ENCODE measurements at places on chromosomes 3 and 15.

- DNase-seq = no peak
Measured at GRCh38 chr15:41022487-41023090, 69.3 kb downstream of the CHAC1 start.

GRCh38 chr3:132180337-132180791, 136.8 kb upstream of the ACP3 start:
- DNase-seq = no peak

DNA sequence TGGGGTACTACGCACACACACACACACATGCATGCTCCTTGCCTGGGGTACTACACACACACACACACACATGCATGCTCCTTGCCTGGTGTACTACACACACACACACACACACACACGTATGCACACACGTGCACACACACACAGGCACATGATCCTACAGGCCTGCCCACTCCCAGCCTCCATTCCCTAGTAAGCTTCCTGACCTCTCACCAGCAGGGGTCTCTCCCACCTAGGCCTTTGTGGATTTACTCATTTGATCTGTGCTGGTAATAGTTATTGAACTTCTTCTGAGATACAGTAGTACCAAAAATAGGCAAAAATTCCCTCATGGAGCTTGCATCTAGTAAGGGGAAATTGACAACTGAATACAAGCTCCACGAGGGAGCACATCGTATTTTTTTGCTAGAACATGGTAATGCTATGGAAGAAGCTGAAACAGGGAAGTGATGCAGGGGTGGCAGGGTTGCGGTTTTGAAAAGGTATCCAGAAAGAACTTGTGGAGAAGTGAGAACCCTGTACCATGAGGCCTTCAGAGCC, 19.1 kb downstream of the TTC21A start:
- DNase-seq = no peak

GRCh38 chr3:154044671-154045070, 76.5 kb upstream of the ARHGEF26 start:
- no peak for DNase-seq

DNA sequence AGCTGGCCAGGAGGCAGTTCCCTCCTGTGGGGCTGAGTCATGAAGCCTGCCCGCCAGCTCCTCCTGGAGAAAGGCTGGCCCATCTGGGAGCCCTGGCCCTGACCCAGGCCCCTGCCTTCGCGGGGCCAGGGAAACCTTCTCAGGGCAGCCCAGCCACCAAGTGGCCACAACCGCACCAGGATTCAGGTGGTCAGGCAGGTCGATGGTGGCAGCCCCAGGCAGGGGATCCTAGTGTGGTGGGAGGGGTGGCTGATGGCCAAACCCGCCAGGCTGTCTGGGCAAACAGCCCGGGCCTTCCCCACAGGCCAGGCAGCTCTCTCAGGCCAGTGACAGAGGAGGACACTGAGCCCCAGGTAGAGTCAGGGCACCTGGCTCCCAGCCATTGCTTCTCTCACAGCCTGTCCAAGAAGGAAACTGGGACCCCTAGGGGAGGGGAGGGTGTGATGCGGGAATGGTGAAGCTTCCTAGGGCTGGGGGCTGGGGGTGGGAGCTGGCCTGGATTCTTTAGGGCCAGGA, 1.2 kb downstream of the TWF2 start:
- no peak for DNase-seq

DNA sequence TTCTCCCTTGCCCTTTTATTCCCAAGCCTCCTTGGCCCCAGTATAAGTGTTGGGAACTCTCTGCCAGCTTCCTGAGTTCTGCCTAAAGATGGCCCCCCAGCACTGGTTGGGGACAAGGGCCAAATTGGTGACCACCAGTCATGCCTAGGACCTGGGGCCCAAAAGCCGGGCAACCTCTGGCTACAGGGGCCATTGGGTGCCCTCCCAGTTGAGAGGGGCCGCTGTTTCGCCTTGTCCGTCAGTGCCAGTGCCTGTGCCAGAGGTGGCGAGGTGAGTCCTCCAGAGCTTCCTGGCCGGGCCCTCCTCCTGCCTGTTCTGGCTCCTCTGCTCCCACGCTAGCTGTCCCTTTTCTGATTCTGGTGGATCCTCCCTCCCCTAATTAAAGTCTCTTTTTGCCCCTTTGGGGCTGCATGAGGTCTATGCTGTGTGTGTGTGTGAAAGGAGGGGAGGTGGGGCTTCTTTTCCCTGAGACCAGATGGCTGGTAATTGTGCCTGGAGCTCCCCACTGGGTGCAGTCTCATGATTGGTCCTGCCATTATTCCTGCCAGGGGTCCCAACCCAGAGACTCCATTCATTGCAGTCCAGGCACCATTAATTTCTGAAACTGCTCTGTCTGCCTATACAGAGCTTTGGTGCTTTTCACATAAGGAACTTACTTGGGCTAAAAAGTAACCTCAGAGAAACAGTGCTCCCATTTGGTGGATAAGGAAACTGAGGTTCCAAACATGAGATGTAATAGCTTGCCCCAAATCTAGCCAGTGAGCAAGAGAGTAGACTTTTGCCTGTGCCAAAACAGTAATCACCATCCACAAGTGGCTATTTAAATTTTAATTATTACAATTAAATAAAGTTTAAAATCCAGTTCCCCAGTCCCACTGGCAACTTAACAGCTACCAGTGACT, 3.1 kb upstream of the TTLL3 start:
- no peak for DNase-seq

DNA sequence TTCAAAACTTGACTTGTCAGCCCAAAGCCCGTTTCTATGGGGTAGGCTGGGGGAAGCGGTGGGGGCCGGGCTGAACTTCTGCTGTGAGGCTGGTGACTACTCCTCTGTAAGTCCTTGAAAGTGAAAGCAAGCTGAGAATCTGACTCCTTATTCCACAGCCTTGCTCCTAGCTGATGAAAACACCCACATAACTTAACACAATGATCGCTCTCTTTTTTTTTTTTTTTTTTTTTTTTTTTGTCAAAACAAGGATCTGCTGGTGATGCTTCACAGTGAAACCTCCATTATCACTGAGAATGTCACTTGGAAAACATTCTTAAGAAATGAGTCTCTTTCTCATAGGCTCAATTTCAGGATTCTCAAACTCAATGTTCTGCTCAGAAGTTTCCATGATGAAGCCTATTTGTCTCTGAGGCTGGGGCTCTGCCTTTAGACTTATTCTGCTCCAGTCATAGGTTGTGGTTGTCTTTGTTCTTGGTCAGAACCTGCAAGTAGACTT, 31.4 kb upstream of the TKT start:
- DNase-seq = no peak

DNA sequence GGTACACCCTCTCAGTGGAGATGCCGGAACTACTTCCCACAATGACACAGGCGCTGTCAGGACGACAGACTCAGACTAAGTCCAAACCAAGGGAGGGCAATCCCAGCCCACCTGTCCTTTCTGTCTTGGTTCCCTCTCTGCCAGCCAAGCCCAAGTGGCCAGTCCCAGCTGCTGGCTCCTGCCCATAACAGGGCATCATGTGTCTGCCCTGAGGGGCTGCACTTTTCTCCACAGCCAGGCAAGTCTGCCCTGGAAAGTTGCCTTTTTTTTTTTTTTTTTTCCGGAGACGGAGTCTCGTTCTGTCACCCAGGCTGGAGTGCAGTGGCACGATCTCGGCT, 20.0 kb upstream of the BCL2A1 start:
- no peak for DNase-seq

- DNase-seq = no peak
Measured at GRCh38 chr3:171343693-171344092, 116.5 kb downstream of the TNIK start.

DNA sequence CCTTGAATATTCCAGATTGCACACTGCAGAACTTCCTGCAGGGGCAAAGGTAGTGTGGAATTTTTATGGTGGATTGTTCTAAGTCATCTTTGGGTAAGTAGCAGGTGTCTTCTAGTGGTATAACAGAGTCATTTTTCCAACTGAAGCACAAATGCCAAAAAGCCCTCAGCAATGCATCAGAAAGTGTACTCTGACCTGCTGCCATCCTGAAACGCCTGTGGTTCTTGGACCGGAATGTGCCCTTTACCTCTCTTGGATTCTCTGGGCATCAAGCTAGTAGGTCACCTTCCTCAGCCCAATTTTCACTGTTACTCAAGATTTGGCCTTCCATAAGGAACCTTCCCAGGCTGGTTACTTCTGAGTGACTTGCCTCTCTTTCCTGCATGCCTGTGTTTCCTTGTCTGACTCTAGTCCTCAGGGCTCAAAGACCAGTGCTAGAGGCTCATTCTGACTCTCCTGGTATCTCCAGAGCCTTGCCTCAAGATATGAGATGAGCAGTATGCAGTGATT, 4.8 kb downstream of the CLSTN2 start:
- DNase-seq = no peak

DNA sequence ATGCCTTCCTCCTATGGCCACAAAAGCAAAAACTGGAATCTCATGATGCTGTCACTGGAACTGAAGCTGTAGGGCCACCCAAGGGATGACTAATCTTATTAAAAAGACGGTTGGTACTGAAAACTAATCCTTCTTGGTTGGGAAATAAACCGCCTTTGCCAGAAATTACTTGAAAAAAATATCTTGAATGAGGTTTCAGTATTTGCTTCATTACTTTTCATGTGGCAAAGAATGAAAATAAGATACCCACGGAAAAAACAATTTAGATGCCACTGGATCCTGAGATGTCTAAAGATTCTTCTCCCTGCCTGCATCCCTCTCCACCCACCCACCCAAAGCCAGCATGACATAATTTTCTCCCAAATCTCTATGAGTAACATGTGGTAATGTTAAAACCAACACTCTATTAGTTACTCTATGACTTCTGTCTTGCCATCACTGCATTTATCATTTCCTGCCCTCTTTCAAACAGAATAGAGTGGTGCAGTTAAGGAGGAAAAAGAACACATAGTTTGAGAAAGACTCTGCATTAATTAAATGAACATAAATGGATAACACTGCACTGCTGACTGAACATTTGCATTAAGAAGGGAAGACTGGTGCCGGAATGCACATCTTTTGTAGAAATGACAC, 111.8 kb upstream of the DPH6 start:
- DNase-seq = no peak

DNA sequence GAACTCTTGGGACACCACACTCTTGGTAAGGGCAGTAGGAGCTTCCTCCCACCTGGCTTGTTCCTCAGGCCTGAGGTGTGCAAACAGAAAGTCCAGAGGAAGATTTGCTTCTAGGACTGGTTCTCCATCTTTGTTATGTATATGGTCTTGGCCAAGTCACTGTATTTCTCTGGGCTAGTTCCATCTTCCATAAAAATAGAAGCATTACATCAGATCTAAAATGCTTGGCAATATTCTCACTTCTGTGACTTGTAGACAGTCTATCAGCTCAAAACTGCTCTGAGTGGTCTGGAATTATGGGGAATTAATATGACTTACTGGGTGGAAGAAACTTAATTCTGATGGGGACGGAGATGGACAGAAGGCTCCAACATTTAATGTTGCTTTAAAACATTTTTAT, 55.2 kb downstream of the TMEM108 start:
- DNase-seq = no peak

DNA sequence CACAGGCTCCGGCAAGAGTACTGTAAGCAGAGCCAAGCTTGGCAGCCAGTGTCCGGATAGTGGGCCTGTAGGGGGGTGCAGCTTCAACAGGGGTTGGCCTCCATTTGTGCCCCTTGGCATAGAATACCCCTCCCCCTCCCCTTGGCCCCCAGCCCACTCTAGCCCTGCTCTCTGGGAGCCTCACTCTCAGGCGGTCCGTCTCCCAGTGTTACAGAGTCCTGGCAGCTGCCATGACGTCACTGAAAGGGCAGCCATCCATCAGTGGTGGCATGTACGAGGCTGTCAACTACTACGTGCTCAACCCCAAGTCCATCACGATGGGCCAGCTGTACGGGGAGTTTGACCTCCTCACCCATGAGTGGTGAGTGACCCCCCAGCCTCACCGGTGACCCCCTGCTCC, 50.4 kb downstream of the DNAH1 start:
- DNase-seq = no peak

DNA sequence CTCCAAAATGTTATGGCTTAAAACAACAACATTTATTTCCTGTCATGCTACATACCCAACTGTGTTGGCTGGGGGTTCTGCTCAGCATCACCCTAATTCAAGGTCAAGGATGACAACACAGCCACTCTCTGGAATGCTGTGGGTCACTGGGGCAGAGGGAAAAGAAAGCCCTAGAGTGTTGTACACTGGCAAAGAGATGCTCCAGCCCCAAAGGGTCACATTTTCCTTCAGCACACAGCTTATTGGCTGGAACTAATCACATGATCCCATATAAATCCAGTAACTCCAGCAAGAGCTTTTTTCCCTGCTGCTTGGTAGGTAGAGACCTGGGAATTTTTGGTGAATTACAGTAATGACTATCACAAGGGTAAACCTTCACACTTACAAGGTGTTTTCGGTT, 1041.4 kb downstream of the NTRK3 start:
- no peak for DNase-seq

DNA sequence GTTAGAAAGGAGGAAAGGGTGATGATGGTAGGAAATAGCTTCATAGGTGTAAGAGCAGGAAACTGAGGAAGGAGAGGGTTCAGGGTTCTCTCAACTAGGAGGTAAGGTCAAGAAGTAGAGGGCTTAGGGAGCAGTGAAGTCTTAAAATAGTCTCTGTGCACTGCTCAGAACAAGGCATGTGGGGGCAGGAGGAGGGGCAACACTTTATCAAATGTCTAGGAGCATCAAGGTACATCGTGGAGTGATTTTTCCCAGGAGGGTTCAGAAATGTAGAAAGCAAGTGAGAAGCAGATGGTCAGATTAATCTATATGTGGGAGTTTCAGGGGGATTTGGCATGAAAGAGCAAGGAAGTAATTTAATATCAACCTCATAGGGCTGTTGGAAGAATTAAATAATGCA, 58.8 kb downstream of the TNIK start:
- DNase-seq = no peak

GRCh38 chr15:50244959-50245624, 20.4 kb downstream of the HDC start:
- DNase-seq = no peak

DNA sequence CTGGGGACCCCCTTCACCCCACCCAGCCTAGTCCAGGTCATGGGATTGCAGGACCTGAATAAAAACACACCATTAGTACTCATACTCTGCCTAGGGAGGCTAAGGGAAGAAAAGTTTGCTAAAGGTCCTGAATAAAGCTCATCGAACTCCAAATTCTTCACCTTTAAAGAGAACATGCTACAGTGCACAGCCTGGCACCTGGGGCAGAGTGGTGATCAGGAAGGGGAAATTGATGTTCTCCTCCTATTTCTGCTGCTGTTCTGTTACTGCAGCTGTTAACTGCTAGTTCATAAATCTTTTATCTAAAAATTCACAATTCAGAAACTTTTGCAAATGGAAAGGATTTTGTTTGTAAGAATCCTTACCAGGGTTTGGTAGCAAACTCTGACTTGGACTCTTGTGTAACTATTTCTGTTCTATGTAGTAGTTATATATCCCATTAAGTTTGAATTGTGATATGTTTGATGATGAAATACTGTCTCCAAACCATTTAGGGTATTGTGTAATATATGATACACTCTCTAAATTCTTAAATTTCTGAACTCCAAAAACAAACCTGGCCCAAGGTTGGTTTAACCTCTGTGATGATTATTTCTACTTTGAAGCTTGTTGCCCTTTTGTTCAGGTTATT, 27.9 kb downstream of the MCTP2 start:
- DNase-seq = no peak

- DNase-seq = no peak
Measured at GRCh38 chr3:18357747-18358146, 67.4 kb downstream of the SATB1 start.
